CD8-positive, alpha-beta memory T cell (primary cell): ENCODE measurements at places on chromosomes 2 and 18. TPM values are rescaled to one million over a fixed set of nuclear protein-coding genes. Genes with fewer than 3 reads are reported as not detected.

POLE4 gene
- 68.6 TPM for total RNA-seq

RIT2 gene
- not detected for total RNA-seq

DES gene
- not detected for total RNA-seq

RBM45 gene
- total RNA-seq = 11.9 TPM

ERBB4 gene
- not detected for total RNA-seq

RNU2-63P gene
- total RNA-seq = 42.7 TPM

KCNG2 gene
- not detected for total RNA-seq

DNA sequence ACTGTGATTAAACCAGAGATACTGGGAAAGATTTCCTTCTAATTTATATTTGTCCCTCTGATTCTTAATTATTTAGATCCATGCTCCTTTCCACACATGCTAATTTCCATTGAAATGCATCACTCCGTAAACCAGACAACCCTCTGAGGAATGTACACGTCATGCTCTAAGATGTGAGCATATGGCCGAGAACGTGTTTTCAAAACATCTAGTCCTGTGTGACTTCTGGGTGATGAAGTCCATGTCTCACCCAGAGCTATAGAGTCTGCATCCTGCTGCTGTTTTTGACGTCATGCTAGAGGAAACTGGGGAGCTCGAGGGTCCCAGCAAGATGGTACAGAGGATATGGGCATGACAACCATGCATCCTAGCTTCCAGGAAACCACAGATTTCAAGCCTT lies 53.6 kb downstream of the CAPN13 start:
- DNase-seq = no peak

DNA sequence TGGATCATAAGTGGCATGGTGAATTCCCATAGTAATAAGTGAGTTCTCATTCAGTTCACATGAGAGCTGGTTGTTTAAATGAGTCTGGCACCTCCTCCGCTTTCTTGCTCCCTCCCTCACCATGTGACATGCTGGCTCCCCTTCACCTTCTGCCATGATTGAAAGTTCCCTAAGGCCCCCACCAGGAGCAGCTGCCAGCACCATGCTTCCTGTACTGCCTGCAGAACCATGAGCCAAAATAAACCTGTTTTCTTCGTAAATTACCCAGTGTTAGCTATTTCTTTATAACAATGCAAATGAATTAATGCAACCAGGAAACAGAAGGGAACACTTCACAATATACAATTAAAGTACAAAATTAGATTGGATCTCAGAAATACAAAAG lies 257.0 kb downstream of the MREG start:
- DNase-seq = no peak

DNA sequence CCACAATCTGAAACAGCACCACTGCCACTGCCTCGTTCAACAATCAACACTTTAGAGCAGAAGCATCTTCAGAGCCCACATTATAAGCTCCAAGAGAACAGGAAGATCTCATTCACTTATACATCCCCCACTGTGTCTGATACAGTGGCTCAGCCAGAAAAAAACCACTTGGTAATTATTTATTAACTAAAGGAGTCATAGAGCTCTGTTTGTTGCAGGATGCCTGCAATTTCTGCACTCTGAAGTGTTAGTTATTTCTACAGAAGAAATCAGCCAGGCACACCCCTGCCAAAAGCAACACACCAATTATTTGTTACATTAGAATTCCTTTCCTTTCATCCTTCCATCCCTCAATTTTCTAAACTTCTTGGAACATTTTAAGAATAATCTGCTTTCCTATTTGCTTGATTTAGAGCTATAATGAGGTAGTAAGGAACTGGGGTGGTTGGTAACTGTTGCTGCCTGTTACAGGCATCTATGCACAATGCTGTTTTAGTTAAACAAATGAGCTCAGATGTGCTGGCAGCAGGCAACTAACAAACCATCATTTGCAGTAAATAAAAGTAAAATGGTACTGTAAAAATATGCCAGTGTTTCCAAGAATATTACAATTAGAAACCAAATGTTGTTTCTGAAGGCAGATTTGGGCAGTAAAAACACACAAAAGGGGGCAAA lies 59.9 kb downstream of the DYM start:
- no peak for DNase-seq

DNA sequence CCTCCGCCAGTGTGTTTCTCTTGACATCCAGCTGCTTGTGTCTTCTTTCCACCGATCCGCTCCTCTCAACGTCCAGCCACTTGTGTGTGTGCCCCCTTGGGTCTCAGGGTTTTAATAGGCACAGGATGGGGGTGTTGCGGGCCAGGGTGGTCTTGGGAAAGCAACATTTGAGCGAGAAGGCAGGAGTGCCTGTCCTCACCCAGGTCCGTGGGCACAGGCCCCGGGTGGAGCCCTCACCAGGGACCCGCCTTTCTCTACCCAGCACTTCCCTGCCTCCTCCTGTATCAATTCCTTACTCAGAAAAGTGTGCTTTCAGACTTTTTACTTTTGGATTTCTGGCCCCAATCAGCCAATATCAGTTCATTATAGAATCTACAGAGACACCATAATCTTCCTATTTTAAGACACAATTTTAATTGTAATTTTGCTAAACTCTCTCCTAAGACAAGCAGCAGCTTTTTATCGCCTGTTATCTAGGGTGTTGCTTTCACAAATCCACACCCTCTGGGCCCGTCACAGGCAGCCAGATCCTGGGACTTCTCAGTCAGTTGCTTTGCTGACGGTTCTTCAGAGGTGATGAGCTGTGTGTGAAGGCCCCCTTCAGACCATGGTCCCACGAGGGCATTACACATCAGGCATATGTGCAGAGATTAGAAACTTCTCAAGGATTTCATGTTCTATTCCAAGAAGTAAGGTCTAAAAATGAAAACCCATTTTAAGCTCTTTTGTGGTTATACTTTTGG lies 96.0 kb upstream of the FHL2 start:
- no peak for DNase-seq

- no peak for DNase-seq
These were observed 29.2 kb upstream of the CTAGE1 start for GRCh38 chr18:22446911-22447310.

DNA sequence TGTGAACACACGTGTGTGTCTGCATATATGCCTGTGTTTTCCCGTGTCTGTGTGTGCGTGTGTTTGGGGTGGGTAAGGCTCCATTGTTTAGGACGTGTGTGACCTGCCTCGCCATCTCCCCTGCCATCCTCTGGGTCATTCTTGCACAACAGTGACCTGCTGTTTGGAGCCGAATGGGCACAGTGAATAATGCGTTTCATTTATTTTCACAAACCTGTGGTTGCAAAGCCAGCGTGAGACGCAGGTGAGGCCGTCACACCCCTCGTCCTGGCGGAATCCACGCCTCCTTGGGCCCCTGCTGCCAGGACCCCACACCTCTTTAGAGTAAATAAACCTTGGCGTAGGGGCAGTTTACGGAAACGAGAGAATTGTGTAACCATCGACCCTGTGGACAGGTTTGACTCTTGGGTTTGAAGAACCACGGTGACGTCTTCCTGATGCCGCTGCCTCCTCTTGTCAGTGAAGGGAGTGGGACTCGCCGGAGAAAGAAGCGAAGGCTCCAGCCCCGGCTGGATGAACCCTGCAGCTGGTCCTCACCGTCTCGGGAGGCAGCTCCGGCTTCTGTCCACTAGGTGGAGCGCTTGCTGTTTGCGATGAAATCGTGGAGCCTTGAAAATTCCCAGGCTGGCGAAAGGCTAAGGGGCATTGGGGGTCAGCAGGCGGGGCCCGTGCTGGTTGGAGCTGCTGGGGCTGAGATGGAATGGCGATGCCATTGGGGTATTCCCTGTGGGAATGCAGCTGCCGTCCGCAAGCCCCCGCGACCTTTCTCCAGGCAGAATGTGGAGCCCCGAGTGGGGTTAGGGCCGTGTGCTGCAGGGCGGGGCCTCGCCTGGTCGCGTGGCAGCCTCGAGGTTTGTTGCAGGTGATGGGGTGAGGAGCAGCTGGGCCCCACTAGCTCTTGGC lies 81.1 kb downstream of the RTP5 start:
- peak; percentile 42 for DNase-seq

- DNase-seq = no peak
These were observed 28.2 kb downstream of the CCDC102B start for GRCh38 chr18:68826121-68826520.

DNA sequence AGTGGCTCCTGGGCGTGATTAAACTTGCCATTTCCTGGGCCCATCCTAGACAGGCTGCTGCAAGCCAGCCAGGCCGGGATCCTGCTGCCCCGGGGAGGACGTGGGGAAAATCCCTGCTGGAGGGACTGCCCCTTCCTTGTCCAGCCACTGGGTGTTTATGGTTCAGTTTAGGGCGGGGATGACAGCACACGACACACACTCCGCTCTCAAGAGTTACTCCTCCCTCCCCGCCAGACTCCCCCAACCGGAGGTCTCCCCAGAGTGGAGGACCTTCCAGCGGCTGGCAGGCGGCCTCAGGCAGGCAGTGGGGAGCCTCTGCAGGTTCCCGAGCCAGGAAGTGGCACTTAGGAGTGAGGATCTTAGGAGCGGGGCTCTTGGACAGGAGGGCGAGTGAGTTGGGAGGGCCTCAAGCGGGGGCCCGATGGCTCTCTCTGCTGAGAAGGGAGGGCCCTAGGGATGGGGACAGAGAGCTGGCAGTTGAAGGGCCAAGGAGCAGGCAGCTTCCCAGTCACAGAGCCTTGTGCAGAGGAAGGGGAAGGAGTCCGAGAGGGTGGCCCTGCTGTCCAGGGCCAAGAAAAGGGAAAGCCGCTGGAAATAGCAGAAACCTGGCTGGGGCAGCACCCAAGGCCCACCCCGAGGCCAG lies 5.7 kb upstream of the GPR35 start:
- no peak for DNase-seq

DNA sequence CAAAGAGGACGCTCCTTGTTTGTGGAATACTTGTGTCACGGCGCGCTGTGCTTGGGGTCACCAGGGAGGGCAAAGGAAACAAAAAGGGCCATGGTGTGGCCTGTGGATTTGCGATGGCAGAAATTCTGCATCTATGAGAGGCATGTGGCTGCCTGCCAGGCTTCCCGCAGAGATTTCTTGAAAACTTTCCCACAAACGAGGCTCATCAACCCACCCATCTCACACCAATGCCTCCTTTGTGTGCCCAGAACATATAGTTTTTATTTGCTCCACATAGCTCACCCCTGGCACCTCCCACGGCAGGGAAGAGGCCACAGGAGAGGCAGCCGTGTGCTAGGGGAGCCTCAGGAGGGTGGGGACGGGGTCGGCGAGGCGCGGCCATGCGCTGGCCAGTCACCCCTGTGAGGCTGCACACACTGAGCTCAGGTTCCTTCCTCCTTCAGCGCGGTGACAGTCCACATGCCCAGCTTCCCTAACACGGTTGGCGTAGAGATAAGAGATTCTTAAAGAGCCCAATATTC lies 100.3 kb downstream of the MBP start:
- DNase-seq = no peak

- DNase-seq = no peak
These were observed 265.3 kb upstream of the NXPH2 start for GRCh38 chr2:139045524-139045923.

GRCh38 chr2:187545238-187545751 lies 8.9 kb downstream of the TFPI start:
- no peak for DNase-seq

- DNase-seq = no peak
These were observed 143.6 kb upstream of the TCF4 start for GRCh38 chr18:55731594-55732042.

DNA sequence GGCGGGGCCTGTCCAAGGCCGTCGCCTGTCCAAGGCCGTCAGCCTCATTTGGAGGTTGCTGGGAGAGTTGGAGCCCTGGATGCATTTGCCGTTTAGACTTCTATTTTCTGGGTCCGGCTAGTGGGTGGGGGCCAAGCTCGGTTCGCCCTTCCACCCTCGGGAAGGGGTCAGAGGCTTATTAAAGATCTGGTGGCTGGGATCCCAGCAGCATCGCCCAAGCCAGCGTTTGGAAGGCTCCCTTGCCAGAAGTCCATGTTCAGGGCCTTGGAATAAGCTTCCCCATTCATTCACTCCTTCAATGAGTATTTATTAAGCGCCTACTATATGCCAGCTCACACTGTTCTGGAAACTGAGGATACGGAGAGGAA lies 516 bp upstream of the DOCK10 start:
- no peak for DNase-seq
